ENCODE measurements at places on chromosomes 3 and 15.

DNA sequence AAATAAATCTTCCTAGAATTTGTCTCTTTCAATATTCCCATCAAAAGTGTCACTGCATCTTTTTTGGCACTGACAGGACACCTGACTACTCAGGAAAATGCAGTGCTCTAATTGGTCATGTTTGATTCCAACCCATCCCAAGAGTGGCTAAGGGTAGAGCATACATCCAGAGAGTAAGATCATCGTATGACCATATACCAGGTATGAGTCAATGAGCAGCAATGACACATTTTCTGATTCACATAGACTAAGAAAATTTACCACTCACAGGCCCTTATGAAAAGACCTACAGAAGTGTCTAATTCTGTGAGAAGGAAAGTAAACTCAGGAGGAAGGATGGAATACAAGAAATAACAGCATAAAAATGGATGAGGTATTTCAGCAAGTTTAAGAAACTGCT is 434.2 kb downstream of the ZIC1 start:
- no peak for DNase-seq

DNA sequence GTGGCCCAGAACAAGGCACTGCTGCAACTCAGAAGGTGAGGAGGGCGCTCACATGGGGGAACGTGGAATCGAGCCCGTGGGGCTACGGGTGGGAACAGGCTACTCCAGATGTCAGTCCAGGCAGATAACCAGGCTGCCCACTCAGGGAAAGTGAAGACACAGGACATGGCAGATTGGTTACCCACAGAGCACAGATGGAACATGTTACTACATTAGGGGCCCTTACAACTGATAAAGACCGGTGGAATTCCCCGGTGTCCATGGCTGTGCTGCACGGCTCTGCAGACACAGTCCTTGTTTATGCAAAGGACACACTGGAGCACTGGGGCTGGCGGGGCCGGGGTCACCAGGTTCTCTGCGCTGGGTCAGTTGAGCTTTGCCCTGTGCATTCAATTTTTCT is 36.9 kb downstream of the PCSK6 start:
- DNase-seq = no peak

DNA sequence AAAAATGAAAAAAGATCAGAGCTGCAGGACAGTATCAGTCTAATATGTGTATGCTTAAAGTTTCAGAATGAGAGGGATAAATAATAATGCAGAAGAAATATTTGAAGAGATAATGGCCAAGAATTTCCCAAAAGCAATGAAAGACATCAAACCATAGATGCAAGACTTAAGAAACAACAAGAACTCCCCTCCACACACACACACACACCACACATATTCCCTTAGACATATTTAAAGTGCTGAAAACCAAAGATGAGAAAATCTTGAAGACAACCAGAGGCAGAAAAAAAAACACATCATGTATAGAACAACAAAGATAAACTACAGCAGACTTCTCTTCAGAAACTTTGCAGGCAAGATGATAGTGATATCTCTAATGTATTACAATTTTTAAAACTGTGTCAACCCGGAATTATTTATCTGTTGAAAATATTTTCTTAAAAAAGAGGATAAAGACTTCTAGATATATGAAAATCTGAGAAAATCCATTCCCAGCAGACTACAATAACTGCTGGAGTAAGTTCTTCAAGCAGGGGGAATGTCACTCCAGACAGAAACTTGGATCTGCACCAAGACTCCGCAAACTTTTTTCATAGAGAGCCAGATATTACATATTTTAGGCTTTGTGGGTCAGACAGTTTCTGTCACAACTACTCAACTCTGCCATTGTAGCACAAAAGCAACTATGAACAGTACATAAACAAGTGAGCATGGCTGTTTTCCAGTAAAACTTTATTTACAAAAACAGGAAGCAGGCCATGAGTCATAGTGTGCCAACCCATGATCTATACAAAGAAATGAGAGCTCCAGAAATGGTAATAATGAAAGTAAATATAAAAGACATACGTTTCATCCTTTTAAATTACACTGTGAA is 223.4 kb upstream of the CGNL1 start:
- DNase-seq = no peak

DNA sequence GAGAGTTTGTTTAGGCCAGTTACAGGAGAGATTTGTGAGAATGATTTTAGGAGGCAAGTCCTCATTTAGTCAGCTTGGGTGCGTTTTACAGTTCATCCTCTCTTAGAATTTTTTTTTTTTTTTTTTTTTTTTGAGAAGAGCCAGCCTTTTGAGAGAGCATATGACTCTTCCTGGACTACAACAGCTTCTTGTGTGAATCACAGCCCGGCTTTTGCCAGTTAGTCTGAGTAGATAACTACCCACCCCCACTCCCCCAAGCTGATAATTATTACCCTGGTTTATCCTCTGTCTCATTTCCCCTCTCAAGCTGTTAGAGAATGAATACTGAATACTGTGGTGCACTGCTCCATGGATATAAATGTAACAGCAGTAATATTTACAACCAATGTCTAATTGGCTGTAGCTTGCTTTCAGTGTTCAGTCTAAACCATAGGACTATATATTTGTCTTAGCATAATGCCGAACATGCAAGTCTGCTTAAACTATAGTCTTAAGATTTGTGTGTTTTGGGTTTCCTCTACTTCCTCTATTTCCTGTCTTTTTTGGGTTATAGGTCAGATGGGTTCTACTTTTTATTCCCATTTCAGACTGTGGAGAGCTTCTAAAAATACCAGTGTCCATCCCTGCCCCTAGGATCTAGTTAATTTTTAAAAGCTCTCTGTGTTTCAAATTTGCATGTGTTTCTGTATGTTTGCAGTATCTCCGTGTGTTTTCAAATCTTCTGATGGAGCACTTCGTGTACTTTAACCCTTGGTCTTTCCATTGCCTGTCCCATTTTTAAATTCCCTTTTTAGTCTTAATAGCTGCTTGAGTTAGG is 8.0 kb downstream of the CHD2 start:
- DNase-seq = peak; percentile 42

DNA sequence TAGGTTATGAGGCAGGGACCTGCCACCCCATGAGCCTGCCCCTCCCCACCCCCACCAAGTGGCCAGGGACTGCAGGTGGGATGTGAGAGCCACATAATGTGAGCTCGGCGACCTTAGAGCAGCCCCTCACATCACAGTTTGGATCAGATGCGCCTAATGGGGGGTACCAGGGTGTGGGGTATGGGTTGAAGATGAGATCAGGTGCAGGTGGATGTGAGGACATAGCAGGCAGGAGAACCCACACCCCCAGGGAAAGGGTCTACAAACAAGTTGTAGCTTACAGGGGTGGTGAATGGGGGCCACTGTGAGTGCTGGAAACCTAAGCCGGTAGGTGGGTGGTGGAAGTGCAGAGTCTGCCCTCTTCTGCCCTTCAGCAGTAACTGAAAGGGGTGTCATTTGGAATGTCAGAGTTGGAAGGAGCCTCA is 94.0 kb downstream of the CORO2B start:
- DNase-seq = no peak

DNA sequence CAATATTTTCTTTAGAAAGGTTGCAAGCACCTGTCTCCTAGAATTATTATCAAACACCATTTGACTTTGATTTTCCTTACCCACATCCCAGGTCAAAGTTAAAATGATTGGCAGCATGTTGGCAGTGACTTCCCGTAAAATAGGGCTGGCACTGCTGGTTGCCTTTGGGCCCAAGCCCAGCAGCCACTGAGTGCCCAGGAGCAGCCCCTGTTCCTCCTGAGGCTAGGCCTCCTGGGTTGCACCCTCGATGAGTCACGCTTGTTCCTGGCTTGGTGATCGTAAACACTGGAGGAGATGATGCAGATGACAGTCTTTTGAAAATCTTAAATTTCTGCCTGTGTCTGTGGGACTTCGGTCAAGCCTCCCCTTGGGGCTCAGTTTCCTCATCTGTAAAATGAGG is 290.0 kb downstream of the TLE3 start:
- no peak for DNase-seq

GRCh38 chr3:9897408-9898372 is 5.0 kb upstream of the IL17RE start:
- DNase-seq = no peak

DNA sequence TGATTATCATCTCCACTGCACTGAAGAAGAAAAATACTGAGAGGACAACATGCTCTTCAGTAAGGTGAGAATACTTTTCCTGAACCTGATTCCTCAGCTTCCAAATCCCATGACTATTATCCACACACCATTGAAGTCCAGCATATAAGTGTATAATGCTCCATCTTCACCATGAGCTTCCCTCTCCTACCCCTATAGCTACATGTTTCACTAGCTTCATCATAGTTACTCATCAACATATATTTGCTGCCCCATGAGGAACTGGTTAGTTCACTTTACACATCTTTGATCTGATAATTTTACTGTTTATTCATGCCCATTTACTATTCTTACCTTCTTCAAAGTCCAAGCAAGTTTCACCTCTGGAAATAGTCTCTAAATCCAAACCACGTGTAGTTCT is 908.5 kb upstream of the SEMA6D start:
- DNase-seq = no peak

- no peak for DNase-seq
Observed at GRCh38 chr3:129576514-129577352, 29.7 kb downstream of the PLXND1 start.

- no peak for DNase-seq
Observed at GRCh38 chr3:185176750-185177359, 24.0 kb upstream of the C3orf70 start.

- no peak for DNase-seq
Observed at GRCh38 chr15:66899555-66900350, 165.6 kb upstream of the SMAD3 start.

DNA sequence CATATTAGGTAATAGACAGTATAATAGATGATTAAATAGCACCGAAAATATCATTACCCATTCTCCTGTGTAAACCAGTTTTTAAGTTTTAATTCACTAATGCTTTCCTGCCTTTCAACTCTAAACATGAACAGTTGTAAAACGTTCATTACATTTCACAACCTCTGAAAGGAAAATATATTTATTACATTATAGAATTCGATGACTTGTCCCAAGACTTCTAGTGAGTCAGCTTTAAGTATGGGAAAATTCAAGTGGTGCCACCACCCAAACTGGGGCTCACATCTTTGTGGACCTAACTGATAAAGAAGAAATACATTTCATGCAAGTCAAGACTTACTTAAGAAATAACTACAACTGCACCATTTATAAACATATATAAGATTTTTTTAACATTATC is 2.0 kb downstream of the TRIM59 start:
- no peak for DNase-seq

- DNase-seq = no peak
Observed at GRCh38 chr15:33008284-33008995, 186.1 kb downstream of the FMN1 start.

DNA sequence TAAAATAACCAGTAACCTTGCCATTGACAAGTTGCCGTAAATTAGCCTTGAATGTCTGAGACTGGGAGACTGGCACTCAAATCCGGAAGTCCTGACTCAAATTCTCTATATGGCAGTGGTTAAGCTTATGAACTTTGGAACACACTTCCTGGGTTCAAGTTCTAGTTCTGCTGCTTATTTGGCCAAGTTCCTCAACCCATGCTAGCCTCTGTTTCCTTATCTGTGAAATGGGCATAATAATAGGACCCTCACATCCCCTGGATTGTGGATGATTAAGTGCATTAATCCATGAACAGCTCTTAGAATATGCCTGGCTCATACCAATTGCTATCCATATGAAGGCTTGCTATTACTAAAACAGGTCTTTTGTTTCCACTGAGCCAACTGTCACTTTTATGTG is 311.5 kb downstream of the EDEM1 start:
- no peak for DNase-seq

DNA sequence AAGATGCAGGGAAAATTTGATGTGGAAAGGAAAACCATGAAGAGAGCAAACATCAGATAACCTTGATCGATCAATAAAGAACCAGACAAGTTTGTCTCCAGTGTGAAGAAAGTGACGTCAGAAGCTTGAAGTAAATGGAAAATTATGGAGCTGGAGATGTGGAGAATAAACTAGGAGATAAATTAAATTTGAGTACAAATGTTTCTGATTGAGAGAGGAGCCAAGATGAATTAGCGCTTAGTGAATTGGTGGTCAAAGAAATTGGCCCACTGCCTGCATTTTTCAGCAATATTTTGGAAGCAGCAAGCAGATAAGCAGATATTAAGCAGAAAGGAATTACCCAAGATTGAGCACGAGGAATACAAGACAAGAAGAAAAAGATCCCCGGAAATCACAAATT is 567.3 kb upstream of the ZNF385D start:
- DNase-seq = no peak

GRCh38 chr15:50476143-50476542 is 51.9 kb downstream of the USP8 start:
- DNase-seq = no peak

GRCh38 chr3:97830638-97831037 is 8.8 kb downstream of the CRYBG3 start:
- no peak for DNase-seq

DNA sequence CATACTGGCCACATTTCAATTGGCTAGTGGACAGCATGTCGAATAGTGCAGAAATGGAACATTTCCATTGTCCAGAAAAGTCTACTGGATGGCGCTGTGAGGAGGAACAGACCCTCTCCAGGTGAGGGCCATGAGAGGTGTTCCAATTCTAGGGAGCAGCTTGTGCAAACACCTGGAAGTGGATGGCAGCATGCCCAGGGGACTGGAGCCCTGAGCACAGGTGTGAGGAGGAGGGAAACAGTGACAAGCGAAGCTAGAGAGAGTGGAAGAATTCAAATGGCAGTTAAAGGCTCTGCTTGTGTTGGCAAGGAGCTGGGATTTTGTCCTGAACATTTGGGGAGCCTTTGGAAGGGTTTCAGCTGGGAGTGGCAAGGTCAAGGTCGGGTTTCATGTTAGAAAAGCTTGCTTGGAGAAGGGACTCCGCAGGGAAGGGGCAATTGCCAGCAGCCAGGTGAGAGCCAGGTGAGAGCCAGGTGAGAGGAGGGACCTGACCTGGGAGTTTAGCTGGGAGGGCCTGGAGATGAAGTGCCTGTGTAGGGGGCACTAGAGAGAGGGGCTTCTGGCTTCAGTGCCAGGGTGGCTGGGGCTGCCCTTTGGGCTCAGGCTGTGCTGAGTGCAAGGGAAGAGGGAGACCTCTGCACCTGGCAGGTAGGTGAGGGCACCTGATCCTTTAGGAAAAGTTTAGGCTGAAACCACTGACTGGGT is 93.8 kb downstream of the LINGO1 start:
- DNase-seq = no peak

- DNase-seq = no peak
Observed at GRCh38 chr3:152356870-152357276, 88.1 kb downstream of the MBNL1 start.

DNA sequence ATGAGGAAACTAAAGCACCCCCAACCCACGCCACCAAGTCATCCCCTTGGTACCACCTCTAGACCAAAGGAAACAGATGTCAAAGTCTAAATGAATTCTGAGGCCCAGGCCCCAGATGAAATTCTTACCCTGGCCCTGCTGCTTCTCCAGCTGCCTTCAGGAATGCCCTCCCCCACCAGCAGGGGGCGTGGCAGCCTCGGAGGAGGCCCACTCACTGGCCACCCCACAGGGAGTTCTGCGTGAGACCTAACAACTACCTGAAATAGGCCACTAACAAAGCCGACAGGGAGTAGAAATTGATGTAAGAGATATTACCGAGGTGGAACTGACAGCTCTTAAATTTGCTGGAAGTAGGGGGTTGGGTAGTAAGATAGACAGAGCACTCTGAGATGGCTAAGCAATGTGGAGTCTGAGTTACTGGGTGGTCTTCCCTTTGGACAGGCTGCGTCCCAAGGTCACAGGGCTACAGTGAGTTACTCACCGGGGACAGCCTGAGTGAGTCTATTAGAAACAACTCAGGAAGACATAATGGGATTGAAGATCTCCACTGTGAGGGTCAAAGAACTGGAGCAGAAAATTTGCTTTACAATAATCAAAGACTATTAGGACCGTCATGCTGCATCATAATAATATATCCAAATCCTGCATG is 240.7 kb downstream of the SHOX2 start:
- no peak for DNase-seq

All from AG09319 (cell line).